ENCODE measurements at places on chromosomes 2 and 18.

DNA sequence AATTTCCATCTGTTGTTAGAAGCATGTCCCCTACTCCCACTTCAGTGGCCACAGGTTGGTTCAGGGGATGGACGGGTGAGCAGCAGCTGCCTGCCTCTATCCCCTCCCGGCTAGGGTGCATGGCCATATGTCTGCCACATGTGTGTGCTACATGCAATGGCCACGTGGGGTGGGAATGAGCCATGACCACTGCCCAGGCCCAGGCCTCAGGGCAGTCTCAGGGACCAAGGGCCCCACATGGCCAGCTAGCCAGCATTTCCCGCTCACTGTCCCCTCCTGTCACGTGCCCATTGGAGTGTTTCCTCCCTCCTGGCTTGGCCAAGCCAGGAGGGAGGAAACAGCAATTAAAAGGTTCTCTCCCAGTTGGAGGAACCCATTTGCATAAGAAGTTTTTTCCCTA lies 117.1 kb downstream of the KCNS3 start:
- no peak for DNase-seq

DNA sequence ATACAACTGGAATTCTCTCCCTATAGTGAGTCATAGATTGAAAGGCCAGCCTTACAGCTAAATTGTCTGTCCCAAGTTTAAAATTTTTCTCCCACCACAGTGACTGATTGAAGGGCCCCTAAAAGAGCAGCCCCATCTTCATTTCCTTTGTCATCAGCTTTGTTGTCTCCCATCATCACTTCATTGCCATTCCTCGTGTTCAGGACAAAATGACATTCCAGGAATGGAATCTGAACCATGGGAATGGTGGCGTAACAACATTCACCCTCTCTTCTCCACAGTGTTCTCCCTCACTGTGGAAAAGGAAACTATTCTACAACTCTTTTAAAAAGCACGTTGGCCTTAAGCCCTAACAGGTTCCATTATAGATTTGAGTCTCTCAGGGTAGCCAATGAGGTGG lies 52.1 kb downstream of the PSTPIP2 start:
- no peak for DNase-seq

GRCh38 chr2:111958901-111959300 lies 60.5 kb downstream of the MERTK start:
- no peak for DNase-seq

- DNase-seq = no peak
Measured at GRCh38 chr2:110815938-110816337, 83.6 kb downstream of the ACOXL start.

GRCh38 chr2:234606896-234607295 lies 110.0 kb upstream of the ARL4C start:
- DNase-seq = no peak

- DNase-seq = no peak
Measured at GRCh38 chr2:8697190-8697589, 15.3 kb downstream of the ID2 start.

GRCh38 chr2:179595284-179595683 lies 266.1 kb downstream of the ZNF385B start:
- no peak for DNase-seq

- no peak for DNase-seq
Measured at GRCh38 chr2:170324640-170325046, 146.7 kb downstream of the MYO3B start.

DNA sequence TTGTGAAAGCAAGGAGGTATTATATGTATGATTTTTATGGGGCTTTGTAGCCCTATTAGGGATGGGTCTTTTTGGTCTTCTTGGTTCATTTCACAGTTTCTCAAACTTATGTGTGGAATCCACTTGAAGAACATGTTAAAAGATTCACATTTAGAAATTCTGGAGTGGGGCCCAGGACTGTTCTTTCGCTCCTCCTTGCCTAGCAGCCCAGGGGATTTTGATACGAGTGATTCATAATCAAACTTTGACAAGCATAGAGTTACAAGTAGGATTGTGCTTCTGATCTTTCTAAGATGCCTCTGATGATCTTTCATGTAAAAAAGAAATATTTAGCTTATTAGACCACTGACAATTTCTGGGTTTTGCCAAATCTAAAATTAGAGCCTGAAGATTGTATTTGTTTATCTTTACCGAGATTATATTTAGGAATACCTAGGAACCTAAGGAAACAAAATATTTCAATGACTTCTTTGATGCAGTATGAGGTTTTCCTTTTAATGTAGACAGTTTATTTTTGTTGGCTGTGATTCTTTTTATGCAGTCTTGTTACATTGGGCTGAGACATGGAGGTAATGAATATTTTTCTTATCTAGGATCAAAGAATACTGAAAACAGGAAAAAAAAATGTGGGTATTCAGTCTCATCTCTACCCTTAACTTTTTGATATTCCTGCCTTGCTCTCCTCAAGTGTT lies 324.0 kb downstream of the PARD3B start:
- no peak for DNase-seq

DNA sequence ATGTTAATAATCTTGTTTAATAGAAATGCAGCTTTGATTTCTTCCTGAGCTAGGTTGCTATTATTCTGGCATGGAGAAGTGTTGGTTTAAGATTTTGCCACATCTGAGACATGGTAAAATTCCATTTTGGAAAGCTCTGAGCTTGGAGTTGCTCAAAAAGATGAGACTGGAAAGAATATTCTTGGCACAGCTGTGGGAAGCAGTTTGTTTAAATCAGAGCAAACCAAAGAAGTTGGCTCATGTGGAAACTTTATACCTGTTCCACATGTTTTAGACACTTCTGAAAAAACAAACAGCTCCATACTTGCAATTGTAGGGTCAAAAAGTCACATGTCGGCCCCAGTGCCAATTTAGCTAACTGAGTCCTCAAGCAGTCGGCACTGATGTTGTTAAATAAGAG lies 116.6 kb downstream of the SLC4A3 start:
- DNase-seq = no peak

GRCh38 chr2:7900593-7900992 lies 781.3 kb upstream of the ID2 start:
- no peak for DNase-seq

- no peak for DNase-seq
Measured at GRCh38 chr2:3612639-3613523, 18.0 kb downstream of the COLEC11 start.

DNA sequence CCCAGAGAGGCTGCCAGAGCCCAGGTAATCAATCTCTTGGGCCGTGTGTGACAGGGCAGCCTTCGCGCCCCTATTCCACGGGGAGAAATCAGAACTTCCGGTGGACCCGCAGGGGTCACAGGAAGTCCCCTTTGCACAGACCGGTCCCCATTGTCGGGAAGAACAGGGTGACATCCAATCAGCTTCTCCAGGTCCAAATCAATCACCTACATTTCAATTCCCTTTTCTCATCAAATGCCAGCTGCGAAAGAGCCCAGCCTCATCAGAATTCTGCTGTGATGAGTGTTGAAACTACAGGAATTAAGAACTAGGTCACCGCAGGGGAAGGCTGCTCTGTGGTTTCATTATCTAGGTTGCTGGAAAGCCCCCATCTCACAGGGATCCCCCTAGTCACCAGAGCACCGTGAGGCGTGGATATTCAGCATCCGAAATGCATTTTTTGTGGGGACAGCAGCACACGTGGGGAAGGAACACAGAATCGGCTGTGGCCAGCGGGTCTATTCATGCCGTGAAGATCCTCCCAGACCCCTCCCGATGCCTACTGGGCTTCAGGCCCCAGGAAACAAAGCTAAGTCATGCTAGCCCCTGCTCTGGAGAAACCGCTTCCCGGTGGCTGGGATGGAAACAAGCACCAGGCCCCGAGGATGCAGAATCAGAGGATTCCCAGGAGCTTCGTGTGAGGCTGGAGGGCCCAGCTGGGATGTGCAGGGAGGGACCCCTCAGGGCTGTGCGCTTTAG lies 193.7 kb upstream of the ID2 start:
- no peak for DNase-seq

GRCh38 chr2:25168256-25169072 lies at the start of gene POMC:
Gene POMC (minus strand): TSS chr2:25168580. CDS start chr2:25164772, 3,808 bp downstream.
- no peak for DNase-seq

DNA sequence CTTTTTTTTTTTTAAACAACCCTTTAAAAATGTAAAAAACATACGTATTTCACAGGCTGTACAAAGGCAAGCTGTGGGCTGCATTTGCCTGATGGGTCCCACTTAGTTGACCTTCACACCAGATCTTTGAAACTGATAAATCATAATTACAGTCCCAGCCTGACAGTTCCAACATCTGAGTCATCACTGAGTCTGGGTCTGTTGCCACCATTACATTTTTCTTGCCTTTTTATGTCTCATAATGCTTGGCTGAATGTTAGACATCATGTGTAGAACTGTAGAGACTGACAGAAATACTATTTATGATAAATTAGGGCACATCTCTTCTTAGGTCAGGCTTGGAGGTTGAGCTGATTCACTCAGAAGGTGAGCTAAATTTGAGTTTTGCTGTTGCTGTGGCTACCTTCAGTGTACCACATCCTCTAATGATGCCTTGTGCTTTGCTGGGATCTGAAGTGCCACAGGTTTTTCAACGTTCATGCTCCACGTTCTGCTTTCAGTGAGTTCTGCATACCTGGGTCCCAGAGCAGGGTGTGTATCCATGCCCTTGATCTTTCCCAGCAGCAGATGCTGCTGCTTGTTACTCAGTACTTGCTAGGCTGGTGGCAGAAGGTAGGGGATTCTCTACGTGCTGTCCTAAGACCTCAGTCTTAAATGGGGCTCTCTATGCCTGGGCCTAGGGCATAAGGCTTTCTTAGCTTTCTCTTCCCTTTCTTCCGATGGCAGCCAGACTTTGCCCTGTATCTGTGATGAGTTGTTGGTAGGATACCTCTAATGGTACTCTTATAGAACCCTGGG lies 160.6 kb upstream of the SMAD7 start:
- no peak for DNase-seq

GRCh38 chr2:162106146-162106551 lies 32.1 kb upstream of the DPP4 start:
- no peak for DNase-seq

- no peak for DNase-seq
Measured at GRCh38 chr2:230418341-230419016, 2.5 kb downstream of the SP100 start.

DNA sequence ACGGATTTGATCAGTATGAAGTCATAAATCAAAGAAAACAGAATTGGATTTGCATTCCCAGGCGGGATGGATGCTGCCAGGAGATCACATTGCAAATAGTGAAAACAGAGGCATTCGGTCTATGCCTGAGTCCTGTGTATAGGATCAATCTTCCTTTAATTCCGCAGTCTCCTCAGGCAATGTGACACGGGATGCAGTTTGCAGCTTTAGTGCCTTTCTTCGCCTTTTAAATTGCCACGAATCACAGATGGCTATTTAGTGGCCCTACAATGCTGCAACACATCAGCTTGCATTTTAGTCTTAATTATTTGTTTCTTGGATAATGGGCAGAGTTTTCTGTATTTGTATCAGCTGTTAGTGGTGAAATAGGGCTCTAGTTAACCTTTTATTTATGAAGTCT lies 6.8 kb downstream of the ADCYAP1 start:
- DNase-seq = no peak

GRCh38 chr2:53740170-53740569 lies 27.4 kb upstream of the CHAC2 start:
- DNase-seq = no peak

DNA sequence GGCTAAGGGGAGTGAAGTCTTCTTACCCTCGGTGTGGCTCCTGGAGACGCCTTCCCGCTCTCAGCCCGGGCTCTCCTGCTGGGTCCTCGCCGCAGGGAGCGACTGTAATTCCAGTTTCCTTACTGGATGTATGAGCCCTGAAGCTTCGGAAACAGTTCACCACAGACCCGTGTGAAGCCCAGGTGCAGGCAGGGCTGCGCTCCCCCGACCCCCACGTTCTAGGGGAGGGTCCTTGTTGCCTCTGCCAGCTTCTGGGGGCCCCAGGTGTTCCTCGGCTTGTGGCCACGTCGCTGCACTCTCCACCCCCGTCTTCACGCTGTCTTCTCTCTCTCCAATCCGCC lies 5.1 kb upstream of the ASB1 start:
- no peak for DNase-seq

DNA sequence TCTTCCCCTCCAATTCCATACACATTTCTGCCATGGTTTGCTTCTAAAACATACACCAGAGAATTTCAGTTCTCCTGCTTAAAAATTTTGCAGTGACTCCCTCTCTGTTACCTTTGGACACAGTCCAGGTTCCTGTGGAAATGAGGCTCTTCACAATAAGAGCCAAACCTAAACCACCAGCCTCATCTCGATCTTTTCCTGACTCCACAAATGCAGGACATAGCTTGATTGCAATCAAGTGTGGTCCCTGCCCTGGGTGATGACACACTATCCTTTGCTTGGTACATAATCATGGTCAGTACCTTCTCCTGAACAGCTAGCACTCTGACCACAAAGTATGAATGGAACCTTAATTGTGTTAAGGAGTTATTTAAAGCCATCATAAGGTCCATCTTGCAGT lies 134.9 kb upstream of the CHAC2 start:
- no peak for DNase-seq

DNA sequence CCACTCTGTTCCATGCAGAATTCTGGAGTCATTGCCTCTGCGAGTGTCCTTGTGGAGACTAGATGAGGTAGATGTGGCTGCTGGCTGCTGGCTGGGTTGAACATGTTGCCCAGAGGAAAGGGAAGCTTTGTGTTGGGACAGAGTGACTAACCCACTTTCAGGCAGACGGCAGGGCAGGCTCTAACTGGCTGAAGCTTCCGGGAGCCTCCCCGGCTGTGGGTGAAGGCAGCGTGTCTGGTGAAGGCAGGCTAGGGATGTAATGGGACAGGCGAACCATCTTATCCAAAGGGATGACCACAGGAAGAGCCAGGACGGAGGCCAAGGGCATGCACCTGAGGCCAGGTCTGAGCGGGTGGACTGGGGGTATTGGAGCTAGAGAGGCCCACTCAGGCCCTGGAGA lies 16.0 kb downstream of the ASPRV1 start:
- no peak for DNase-seq

GRCh38 chr2:191935247-191935646 lies 88.4 kb upstream of the CAVIN2 start:
- no peak for DNase-seq

- DNase-seq = no peak
Measured at GRCh38 chr2:223625652-223626051, 23.5 kb upstream of the SCG2 start.

GRCh38 chr2:185700883-185701282 lies 37.7 kb upstream of the FSIP2 start:
- no peak for DNase-seq

- DNase-seq = no peak
Measured at GRCh38 chr2:45710468-45710867, 59.0 kb downstream of the PRKCE start.

DNA sequence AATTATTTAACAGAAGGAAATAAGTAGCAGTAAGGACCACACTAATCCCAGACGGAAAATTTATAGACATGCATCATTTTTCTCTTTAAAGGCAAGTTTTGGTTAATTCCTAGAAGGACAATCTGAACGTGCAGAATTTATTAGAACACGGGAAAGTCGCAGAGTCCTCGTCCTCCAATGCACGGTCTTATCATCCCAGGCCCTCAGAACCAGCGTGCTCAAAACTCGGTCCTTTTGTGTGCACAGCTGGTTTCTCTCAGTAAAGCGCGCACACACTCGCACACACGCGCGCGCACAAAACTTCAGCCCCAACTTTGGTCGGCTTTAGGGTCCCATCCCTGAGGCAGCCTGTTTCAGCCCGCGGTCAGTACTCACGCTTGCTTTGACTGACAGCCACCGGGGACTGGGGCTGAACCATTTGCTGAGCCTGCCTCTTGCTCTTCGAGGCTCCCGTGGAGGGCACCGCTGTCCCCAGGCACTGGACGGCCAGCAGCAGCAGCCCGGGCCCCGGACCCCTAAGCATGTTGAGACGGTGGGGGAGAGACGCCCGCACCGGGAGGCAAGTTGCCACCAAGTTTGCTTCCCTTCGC lies 493 bp downstream of the FN1 start:
- peak; percentile 30 for DNase-seq

GRCh38 chr2:229642371-229642770 lies 72.0 kb downstream of the DNER start:
- no peak for DNase-seq

GRCh38 chr18:21074336-21075323 lies 37.0 kb downstream of the ROCK1 start:
- no peak for DNase-seq
